ENCODE measurements at places on chromosomes 1 and 21.
A peak's percentile ranks its signal among the peaks of the same experiment; 100 is the strongest.

- DNase-seq: no peak
Observed at GRCh38 chr1:208880433-208881100, 636.4 kb upstream of the PLXNA2 start.

- no peak for DNase-seq
Observed at GRCh38 chr21:20603236-20603635, 395.0 kb upstream of the NCAM2 start.

GRCh38 chr1:24972221-24972914 is 42.3 kb upstream of the RUNX3 start:
- DNase-seq: no peak

- no peak for DNase-seq
Observed at GRCh38 chr1:84450910-84451309, 28.2 kb upstream of the RPF1 start.

DNA sequence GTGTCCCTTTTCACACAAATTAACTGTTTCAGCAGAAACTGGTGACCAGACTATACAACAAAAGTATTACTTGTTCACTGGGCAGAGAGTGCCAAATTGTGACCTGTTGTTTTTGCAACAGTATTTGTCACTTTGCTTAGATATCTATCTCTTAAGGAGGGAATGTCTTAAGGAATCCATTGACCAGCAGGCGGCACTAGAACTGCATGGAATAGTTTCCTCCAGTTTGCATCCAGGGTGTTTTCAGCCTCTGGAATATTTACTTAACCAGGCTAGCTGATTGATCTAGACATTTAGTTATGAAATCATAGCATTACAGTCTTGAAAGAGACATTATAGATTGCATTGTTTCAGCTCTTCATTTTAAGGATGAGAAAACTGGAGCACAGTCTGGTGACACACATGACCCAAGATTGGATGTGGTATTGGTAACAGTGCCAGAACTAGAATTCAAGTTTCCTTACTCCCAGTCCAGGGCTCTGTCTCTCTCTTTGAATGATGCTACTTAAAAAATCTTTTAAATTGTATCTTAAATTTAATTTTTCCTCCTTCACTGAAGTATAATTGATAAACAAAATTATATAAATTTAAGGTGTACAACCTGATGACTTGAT is 16.9 kb downstream of the RPTN start:
- peak; percentile 50 for DNase-seq

- no peak for DNase-seq
Observed at GRCh38 chr1:29123053-29123886, 433 bp downstream of the TMEM200B start.

DNA sequence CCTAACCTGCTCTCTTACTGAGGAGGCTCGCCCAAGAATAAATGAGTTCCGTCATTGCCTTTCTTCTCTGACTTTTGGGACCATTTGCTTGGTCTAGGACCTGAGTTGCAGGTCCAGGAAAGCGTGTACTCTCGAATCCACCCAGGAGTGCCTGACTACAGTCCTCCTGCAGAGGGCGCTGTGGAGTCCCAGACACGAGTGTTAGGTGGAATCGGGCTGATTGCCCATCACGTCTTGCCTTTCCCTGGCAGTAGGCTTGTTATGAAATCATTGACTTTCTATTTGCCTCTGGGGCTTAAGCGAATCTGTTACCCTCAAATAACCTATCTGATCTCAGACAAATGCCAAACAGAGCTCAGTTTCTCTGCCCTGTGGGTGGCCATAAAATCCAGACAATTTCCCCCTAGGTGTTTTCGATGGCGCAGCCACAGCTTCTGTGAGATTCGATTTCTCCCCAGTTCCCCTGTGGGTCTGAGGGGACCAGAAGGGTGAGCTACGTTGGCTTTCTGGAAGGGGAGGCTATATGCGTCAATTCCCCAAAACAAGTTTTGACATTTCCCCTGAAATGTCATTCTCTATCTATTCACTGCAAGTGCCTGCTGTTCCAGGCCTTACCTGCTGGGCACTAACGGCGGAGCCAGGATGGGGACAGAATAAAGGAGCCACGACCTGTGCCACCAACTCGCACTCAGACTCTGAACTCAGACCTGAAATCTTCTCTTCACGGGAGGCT is at the start of gene IL20:
Gene IL20 (plus strand): TSS at position 685 of the 733 bp plus-strand sequence. CDS start 230 bp downstream, outside the sequence.
- DNase-seq: peak; percentile 71

DNA sequence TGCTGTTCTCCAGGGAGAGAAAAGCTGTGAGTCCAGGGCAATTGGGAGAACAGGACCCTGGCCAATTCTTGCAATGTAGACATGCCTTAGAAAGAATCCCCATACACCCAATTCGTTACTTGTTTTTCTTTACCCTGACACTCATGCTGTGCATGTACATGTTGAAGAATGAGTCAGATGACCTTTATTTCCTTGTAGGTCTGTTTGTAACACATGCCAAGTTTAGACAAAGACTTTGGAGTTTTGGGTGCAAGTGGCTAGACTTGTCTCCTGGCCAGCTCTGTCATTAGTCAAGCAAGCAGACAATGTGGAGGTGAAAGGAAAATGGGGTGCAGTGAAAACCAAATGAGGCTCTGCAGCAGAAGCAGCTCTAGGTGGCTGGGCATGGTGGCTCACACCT is 38.1 kb downstream of the GNPAT start:
- DNase-seq: no peak

GRCh38 chr1:58607391-58607790 is 30.3 kb upstream of the TACSTD2 start:
- DNase-seq: no peak

GRCh38 chr21:36917471-36918158 is 48.9 kb downstream of the HLCS start:
- DNase-seq: no peak

GRCh38 chr1:26739329-26739914 is 43.6 kb downstream of the ARID1A start:
- DNase-seq: no peak

GRCh38 chr21:17501107-17502006 is 11.5 kb upstream of the CXADR start:
- no peak for DNase-seq

GRCh38 chr1:53122961-53123413 is 19.5 kb downstream of the SLC1A7 start:
- DNase-seq: no peak

- no peak for DNase-seq
Observed at GRCh38 chr1:60697204-60697994, 385.0 kb upstream of the NFIA start.

- no peak for DNase-seq
Observed at GRCh38 chr1:172484252-172484651, 40.4 kb upstream of the PIGC start.

GRCh38 chr21:31514598-31514997 is 144.9 kb upstream of the SOD1 start:
- no peak for DNase-seq

- no peak for DNase-seq
Observed at GRCh38 chr1:43868741-43869067, 64.9 kb upstream of the ARTN start.

GRCh38 chr1:61051719-61052394 is 30.5 kb upstream of the NFIA start:
- DNase-seq: no peak

DNA sequence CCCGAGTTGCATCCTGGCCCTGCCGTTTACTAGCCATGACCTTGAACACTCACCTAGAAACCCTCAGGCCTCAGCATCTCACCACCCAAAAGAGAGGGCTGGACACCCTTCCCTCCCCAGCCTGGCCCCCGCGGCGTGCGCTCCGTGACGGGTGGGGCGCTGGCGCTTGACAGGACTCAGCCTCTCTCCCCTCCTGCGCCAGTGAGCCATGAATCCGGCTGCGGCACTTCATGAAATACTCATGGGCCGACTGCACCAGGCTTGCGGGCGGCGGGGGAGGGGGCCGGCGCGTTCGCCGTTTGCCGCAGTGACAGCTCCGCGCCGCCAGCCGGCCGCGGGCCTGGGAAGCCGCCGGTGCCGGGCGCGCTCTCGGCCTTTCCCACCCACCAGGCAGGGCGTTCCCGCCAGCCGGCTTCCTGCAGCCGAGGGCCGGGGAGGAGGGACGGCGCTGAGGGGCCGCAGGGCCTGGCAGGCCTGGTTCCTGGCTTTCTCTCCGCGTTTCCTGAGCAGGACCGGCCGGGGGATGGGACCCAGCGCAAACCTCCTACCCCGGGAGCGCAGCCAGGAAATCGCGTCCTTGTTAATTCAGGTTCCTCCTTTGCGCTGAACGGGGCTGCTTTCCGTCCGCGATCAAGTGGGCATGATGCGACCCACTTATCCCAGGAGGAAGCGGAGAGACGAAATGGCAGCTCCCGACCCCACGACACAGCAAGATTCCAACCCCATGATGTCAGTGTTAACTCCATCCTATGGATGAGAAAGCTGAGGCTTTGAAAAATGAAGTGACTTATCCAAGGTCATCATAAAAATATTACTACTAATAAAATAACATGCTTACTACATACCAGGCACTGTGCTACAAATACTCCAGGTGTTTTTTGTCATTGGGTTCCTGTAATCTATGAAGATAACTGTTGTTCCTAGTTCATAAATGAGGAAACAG is 9.1 kb upstream of the LUZP1 start:
- no peak for DNase-seq

DNA sequence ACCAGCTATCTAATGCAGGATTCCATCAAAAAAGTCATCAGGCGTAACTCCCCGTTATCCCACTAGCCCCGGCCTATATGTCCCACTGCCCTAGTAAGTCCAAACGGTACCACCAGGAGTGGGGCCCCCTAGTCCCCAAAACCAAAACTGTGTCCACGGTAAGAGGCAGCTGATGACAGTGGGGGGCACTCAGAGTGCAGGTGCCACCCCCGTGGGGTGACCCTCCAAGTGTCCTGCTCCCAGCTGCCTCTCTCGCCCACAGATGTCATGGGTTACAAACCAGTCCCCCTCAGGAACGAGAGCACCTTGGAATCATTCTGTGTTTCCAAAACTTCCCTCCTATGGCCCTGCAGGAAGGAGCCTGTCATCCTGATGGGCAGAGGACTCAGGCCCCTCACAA is 10.9 kb upstream of the AURKAIP1 start:
- no peak for DNase-seq

DNA sequence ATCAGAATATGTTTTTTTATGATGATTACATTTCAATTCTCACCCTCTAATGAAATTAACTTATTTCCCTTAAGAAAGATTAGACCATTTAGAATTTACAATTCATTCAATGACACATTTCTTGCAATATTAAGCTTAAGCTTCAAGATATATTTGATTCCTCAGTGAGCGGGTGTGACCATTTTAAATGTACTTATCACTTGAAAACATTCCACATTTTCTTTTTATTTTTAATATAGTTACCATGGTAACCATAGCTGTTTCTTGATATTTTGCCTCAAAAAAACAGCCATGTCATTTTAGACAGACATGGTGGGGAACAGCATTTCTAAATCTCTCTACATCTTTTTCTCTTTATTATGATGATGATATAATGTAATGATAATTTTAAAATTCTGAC is 1029.0 kb upstream of the B3GALT2 start:
- no peak for DNase-seq

GRCh38 chr1:227788271-227789083 is 27.0 kb upstream of the PRSS38 start:
- DNase-seq: no peak

DNA sequence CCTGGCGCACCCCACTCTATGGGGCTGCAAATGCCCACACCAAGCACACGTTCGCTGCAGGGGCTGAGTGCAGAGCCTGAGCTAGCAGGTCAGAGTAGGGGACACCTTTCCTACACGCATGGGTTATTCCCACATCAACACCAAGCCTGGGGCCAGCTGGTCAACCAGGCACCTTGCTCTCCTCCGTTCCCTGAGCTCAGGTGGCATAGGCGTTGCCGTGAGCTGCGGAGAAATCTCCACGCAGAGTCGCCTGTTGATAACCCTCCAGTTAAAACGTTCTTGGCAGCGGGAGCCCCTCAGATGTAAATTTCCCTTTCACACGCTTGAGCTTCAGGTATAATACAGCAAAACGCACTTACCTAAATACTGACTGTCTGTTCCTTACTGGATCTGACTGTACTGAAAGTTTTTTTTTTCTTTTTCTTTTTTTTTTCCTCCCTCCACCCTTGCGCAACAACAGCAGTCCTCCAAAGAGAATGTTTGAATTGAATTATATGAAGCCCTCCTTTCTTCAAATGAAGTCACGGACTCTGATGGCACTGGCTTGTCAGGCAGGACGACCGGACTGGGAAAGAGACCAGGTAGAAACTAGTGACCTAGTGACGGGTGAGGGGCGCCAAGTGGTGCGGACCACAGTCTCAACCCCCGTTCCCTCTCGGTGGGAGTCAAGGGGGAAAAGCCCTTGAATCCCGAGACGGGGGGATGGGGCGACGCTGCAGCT is 2.1 kb downstream of the BRINP3 start:
- no peak for DNase-seq

- no peak for DNase-seq
Observed at GRCh38 chr1:41454406-41454805, 30.1 kb downstream of the EDN2 start.

GRCh38 chr1:156112276-156113137 is 2.0 kb upstream of the LMNA start:
- DNase-seq: no peak

DNA sequence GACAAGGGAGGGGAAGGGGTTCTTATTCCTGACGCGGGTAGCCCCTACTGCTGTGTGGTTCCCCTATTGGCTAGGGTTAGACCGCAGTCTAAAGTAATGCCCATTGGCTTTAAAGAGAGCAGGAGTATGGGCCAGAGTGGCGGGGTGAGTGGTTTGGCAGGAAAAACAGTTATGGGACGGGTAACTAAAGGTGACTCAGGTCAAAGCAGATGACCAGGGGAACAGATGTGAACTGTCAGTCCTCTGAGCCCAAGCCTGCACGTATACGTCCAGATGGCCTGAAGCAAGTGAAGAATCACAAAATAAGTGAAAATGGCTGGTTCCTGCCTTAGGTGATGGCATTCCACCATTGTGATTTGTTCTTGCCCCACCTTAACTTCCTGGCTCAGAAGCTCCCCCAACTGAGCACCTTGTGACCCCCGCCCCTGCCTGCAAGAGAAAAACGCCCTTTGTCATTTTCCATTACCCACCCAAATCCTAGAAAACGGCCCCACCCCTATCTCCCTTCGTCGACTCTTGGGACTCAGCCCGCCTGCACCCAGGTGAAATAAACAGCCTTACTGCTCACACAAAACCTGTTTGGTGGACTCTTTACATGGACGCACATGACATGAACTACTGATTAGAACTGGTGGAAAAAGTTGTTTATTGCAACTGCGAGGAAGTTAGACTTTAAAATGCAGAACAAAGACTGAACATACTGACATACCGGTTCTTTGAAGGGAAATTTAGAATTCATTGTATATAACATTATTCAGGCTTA is 758 bp upstream of the ATAD3B start:
- DNase-seq: no peak

- DNase-seq: no peak
Observed at GRCh38 chr1:83741348-83741747, 257.6 kb downstream of the TTLL7 start.

DNA sequence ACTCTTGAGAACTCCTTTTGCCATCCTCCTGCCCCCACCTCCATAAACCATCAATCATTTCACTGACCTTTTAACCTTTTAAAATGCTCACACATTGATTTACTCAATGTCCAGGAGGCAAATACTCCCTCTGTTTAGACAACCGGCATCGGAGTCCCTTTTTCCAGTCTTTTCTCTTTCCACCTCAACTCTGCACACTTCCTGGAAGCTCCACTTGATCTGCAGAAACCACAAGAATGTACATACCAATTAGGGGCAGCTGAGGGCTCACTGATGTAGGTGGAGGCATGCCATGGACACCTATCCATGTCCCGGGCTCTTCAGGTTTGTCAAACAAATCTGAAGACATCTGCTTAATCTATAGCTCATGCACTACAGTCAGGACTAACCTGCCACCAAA is 5.3 kb upstream of the AMIGO1 start:
- DNase-seq: no peak

Measured in GM04504 (cell line).